Suppressor macrophage treated with lipopolysaccharide for 1 hour (primary cell): ENCODE measurements at places on chromosomes 7 and 10.
A peak's percentile ranks its signal among the peaks of the same experiment; 100 is the strongest.

- DNase-seq: peak; percentile 81
These were observed 180.7 kb upstream of the PRSS1 start for GRCh38 chr7:142568435-142569097.

DNA sequence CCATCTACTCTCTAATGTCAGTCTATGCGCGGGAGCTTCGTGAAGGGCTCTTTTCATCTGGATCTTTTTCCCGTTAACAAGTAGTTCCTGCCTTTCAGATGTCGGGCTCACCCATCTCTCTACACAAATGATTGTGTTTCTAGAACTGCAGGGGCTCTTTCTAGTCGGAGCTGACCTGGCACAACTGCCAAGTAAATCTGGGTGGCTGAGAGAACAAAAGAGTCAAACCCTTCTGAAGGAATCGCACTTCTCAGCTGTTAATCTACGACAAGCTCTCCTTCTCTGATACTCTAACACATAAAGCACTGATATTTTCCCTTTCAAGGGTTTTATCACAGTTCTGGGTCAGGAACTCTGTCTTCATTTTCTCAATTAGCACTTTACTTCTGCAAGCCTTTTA, 144.7 kb downstream of the NRP1 start:
- DNase-seq: no peak

GRCh38 chr10:182441-183201, 47.4 kb downstream of the ZMYND11 start:
- DNase-seq: no peak

DNA sequence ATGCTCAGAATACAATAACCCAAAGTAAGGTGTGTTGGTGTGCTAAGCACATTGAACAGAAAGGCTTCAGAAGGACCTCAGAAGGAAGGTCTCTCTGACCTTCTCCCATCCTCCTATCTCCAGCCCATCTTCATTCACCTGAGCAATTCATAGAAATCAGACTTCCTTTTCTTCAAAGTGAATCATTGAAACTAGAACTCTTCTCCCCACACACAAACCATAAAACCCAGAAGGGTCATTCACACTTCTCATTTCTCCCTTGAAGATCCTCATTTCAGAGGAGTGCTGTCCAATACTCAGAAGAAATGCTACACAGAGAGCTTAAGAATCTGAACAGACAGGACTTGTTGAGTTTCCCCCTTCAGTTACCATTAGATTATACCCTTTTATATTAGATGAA, 89.5 kb downstream of the VWDE start:
- no peak for DNase-seq

- DNase-seq: no peak
These were observed 78.4 kb downstream of the CARD11 start for GRCh38 chr7:2965301-2965700.

DNA sequence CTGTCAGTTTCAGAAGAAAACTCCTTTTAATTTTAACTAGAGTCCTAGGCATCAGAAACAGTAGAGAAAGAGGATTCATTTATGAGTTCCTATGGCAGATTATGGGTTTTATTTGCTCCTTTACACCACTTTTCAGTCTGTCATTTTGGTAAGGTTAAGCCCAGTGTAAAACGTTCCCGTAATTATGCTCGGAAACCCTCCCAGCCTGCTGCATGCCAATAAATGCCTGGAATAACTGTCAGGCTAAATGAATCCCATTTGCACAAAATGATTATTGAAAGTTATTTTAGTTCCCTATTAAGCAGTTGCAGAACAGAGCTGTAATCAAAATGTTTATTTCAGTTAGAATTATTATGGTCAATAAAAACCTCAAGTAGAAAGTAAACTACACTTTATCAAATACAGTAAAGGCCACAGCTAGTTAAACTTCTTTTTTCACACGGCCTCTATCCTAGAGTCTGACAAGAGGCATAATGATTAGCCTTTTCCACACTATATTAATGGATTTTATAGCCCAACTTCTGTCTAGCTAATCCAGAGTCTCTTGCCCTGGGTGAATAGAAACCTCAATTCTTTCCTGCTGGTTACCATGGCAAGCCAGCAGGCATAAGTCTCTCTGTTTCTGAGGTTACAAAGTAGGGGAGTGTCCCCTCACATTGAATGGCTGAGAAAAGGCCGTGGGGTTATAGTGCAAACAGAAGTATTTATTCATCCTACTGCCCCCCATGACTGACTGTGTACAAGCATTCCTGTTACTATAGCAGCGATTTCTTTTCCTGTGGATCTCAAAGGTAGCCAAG, 80.8 kb upstream of the NPVF start:
- DNase-seq: no peak

- DNase-seq: no peak
These were observed 22.4 kb downstream of the CFAP69 start for GRCh38 chr7:90267263-90267858.

- DNase-seq: peak; percentile 18
These were observed at the start of gene CABCOCO1 for GRCh38 chr10:61662794-61663259. TSS of gene CABCOCO1 (plus strand) at chr10:61662929. CDS start at chr10:61662973, 44 bp downstream.

GRCh38 chr7:114356133-114356532, 58.5 kb upstream of the FOXP2 start:
- no peak for DNase-seq

- DNase-seq: no peak
These were observed 1202.7 kb downstream of the SORCS3 start for GRCh38 chr10:105843786-105844185.

GRCh38 chr7:80679921-80680907, 41.8 kb downstream of the CD36 start:
- DNase-seq: peak; percentile 70

DNA sequence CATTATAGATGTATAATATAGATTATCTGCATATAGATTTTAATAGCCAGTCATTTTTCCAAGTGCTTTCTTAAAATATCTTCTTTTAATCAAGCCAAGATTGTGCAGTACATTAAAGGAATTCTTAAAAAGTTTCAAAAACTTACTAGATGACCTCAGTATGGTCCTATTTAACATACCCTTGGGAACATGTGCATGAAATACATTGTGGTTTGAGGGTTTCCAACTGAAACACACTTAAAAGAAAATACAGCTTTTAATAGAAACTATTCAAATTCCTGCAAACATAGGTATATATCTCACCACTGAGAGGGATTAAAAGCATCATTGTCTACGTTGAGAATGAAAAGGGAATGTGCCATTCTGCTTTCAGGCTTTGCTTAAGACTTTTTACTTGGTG, 364.9 kb downstream of the SUGCT start:
- no peak for DNase-seq

DNA sequence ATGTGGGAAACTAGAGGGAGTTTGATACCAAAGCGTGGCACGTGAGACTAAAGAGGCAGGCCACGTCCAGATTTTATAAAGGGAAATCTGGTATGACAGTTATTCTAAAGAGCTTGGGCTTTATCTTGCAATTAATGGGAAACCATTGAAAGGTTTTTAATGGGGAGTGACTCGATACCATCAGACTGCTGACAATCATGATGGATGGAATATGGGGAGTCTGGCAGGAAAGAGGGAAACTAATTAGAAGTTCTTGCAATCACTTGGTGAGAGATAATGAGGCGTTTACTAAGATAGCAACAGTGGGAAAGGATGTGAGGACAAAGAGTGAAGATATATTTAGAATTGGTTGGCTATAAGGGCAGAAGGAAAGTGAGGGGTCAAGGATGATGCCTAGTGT, 94.0 kb downstream of the MBL2 start:
- DNase-seq: no peak

- DNase-seq: peak; percentile 3
These were observed 98.6 kb upstream of the KCTD7 start for GRCh38 chr7:66529883-66530610.

- DNase-seq: no peak
These were observed 65.3 kb downstream of the NPY start for GRCh38 chr7:24349339-24349738.

GRCh38 chr10:127090138-127090537, 106.3 kb downstream of the INSYN2A start:
- no peak for DNase-seq

GRCh38 chr7:49778731-49779270, 5.4 kb downstream of the VWC2 start:
- DNase-seq: no peak

DNA sequence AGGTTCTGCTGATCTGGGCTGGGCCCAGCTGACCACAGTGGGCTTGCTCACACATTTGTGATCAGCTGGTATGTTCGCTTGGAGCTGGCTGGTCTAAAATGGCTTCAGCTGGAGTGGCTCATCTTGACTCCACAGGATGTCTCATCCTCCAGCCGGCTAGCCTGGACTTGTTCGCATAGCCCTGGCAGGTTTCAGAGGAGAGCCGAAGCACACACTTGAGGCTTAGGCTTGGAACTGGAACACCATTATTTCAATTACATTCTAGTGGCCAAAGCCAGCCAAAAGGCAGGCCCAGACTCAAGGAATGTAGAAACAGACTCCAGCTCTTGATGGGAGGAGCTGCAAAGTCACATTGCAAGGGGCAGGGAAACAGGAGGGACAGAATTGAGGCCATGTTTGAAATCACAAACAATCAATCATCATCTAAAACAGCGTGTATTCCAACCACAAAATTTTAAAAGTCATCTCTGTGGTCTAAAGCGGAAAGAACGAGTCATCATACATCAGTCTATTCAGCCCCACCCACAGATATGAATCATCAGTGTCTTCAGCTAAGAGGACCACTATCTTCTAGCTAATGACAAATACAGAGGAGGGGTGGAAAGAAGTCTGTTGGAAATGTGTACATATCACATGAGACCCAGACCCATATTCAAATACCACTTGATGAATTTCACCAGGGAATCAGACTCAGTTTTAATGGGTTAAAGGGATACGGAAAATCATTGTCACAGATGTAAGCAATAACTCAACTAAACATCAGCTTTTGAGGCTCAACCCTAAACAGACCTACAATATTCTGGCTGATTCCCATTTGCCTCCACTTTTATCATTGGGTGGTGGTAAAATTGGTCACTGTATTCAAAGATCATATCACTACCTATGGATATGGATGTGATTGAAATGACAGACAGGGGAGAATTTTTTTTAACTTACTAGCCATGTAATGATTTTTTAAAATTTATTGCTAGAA, 139.0 kb upstream of the MKLN1 start:
- peak; percentile 90 for DNase-seq

GRCh38 chr7:26346611-26347203, 55.0 kb downstream of the SNX10 start:
- peak; percentile 75 for DNase-seq

- DNase-seq: no peak
These were observed 977 bp downstream of the CACNB2 start for GRCh38 chr10:18140957-18141845.

DNA sequence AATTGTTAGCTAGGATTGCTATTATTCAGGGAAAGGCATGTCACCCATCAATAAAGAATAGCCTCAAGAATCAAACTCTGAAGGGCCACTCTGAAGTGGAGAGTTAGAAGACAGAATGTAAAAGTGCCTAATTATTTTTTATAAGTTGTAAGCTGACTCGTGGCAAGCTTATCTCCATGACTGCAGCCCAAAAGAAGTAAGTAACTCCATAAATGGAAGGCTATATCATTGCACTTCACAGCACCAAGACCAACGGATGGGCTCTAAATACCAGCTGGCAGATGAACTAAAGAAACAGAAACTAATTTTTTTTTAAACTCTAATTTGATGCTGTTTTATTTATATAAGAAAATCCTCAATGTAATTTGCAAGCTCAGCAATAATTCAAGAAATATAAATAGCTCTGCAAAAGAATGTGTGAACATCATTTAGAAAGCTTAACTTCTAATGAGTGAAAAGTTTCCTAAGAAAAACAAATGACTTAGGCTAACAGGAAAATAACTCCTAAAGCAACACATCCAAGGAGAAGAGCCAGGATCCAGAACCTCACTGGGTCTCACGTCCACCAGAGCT, 165.5 kb downstream of the SNX13 start:
- no peak for DNase-seq

GRCh38 chr10:104796823-104797222, 155.7 kb downstream of the SORCS3 start:
- no peak for DNase-seq

GRCh38 chr7:74015670-74016069, 12.3 kb upstream of the ELN start:
- no peak for DNase-seq

GRCh38 chr7:43636093-43636492, 53.2 kb downstream of the STK17A start:
- DNase-seq: no peak

DNA sequence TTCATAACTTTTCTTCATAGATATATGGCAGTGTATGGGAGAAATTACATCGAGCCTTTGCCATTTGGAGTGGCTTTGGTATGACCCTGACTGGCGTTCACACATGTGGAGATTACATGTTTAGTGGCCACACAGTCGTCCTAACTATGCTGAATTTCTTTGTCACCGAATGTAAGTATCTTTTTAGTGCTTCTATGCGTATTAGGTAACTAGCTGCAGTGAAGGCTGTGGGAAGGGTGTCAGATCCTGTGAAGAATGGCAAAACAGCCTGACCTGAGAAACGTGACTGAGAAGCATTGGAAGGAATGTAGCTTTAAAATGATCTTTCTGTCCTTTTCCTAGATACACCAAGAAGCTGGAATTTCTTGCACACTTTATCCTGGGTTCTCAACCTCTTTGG, 34.5 kb upstream of the VDAC2 start:
- no peak for DNase-seq

DNA sequence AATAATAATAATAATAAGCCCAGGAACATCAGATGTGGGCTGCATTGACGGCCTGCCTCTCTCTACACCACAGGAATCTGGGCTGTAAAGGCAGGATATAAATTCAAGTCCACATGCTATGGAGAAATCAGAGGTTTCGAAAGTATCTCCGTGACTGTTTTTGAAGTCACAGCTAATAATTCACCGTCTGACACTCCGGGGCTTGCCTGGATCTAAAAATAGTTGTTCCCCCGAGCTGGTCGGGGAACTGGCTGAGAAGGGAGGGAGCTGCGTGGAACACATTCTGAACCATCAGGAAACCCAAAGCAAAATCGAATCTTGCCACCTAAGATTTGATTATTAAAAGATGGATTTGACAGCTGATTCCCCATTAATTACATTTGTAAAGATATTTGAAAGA, 35.4 kb downstream of the KLF6 start:
- DNase-seq: peak; percentile 87

DNA sequence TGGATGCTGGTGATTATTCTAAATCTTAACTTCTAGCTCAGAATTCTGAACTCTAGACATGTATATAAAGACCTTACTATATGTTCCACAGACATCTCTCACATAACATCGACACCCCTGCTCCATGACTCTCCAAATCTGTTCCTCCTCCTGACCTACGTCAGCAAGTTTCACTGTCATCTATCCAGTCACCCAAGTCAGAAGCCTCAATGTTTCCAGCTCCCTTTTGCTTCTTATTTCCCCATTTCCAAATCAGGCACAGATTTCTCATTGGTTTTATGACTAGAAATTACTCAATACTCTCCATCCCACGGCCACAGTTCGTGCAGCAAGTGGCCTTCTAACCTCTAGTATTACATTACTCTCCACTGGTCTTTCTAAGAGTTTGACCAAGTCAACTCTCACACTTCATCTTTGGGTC, 28.5 kb downstream of the EPC1 start:
- peak; percentile 99 for DNase-seq

DNA sequence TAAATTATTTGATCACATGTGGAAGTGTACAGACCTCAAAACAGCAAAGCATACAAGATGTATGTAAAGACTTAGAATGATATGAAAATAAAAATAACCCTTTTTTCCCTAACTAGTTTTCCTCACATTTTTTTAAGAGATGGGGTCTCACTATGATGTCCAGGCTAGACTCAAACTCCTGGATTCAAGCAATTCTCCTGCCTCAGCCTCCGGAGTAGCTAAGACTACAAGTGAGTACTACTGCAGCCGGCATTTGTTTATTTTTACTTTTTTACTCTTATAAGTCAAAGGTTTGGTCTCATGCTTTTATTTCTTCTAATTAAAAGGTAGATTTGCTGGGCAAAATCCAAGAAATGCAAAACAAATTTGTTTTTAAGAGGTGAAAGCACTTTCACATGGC, 124.4 kb upstream of the ASAH2 start:
- DNase-seq: no peak
